Effector memory CD8-positive, alpha-beta T cell (primary cell): ENCODE measurements at places on chromosomes 13 and 19.

GRCh38 chr13:98998831-98999638 lies 21.2 kb upstream of the DOCK9 start:
- no peak for DNase-seq

GRCh38 chr13:100490692-100491091 lies 97.9 kb downstream of the GGACT start:
- DNase-seq: no peak

GRCh38 chr13:23988546-23989122 lies 91.3 kb upstream of the C1QTNF9B start:
- no peak for DNase-seq

GRCh38 chr13:44652168-44652567 lies 76.0 kb upstream of the TSC22D1 start:
- no peak for DNase-seq
